ENCODE measurements at places on chromosomes 2 and 18.

GRCh38 chr2:11710210-11710609 is 36.2 kb upstream of the LPIN1 start:
- peak; percentile 36 for DNase-seq

GRCh38 chr2:167787021-167787420 is 460.4 kb downstream of the STK39 start:
- no peak for DNase-seq

DNA sequence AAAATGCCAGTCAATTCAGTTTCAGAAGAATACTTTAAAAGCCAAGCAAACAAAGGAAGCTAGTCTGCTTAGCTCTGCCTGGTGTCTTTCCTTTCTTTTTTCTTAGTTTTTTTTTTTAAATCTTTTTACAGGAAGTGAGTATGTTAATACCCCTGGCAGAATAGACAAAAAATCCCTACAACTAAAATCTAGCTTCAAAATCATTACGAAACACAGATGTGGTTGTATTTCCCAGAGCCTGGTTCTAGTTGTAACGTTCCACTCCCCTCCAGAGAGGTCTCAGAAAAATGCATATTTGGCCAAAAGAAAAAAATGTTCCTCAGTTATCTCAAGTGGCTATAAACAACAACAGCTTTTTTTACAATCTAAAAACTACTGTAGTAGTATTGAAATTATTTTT is 202.1 kb upstream of the RND3 start:
- DNase-seq = no peak

GRCh38 chr2:69934614-69934908 is 19.7 kb downstream of the MXD1 start:
- DNase-seq = no peak

- DNase-seq = no peak
Measured at GRCh38 chr2:21658907-21659477, 535.2 kb downstream of the TDRD15 start.

DNA sequence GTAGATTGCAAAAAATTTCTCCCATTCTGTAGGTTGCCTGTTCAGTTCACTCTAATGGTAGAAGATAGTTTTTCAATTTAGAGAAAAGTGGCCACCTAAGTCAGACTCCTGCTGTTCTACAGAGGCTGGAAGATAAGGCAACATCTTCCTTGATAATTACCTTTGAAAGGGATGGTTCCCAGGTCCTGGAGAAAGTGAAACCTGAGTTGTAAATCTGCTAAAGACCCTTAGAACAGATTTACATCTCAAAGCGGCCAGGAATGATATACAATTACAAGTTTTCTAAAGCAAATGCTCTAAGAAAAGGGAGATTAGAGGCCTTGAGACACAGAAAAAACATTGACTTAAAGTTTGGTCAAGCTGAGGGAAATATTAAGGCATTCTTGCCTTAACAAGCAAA is 1350.2 kb upstream of the FAM98A start:
- DNase-seq = no peak

- DNase-seq = no peak
Measured at GRCh38 chr2:197925204-197925603, 120.8 kb downstream of the PLCL1 start.

DNA sequence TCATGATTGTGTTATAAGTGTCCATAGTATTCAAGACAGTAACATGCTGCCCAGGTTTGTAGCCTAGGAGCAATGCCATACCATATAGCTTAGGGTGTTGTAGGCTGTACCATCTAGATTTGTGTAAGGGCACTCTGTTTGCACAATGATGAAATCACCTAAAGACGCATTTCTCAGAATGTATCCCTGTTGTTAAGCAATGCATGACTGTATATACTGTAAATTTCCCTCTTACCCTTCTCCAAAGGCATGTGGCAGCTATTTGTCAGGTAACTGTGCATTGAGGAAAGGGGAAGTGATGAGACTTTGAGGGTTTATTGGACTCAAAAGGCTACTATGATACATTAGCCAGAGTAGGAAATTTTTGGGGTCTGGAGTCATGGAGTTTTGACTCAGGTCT is 180.8 kb downstream of the VAPA start:
- DNase-seq = no peak

- DNase-seq = no peak
Measured at GRCh38 chr18:26056291-26056690, 34.1 kb downstream of the SS18 start.

DNA sequence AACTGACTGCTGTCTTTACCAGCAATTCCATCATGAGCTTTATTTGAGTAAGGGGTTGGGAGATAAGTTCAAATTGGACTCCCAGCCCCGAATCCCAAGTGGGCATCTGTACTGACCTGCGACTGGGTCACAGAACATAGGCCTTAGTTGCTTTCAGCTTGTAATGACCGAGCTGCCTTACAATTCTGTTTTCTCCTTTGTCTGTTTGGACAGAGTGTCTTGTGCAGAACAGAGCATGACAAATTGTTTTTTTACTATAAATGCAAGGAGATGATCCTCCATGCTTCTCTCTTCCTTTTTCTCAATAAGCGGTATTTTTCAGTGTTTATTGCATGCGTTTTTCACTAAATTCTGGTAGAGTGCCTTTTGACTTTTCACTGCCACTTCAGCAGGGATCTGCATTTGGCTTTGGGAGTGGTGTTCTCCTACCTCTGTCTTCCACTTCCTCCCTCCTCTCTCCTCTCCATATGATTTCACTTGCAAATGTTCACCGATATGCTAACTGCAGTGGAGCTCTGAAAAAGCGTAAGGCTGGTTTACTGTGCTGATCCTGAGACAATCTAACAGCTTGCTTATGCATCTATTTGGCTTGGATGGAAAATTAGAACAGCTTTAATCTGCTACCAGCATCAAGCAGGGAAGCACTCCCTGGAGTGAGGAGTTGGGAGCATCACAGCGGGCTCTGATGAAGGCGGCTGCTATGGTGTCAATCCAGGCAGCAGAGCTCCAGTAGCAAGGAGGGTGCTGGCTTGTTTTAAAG is 158.8 kb upstream of the SMIM21 start:
- DNase-seq = no peak

DNA sequence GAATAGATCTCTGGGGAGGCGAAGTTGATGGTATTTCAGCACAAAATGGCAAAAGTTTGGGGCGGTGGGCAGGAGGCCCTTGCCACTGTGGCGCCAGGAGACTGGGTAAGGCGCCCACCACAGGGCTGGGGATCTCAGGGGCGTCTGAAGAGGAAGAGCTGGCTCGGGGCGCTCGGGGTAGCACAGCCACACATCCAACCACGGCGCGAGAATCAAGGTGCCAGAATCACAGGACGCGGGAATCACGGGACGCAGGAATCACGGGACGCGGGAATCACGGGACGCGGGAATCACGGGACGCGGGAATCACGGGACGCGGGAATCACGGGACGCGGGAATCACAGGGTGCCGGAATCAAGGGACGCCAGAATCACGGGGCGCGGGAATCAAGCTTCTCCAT is 174.4 kb downstream of the TMEM18 start:
- no peak for DNase-seq

DNA sequence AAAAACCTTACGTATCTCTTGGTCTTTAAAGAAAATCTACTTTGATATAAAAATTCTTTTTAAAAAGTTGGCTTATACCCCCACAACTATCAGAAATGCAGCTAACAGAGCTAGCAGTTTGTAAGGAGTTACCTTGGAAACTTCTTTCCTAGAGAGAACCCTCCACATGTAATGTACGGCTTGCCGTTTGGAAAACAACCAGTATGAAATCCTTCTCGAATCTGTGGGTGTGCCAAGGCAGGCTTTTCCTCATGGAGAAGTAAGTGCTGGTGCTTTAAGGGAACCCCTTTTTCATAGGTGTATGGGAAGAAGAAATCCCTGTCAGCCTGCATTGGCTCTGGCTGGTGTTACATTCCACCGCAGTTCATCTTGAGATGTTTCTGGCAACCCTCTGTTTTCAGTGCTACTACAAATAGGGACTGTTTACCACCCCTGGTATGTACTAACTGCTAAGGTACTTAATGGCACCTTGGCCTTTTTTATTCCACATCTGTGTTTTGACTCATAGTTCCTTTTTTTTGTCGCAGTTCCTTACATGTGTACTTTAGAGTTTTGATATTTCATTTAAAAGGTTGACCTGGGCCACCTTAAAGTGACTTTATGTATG is 248.4 kb downstream of the FHOD3 start:
- no peak for DNase-seq

- DNase-seq = no peak
Measured at GRCh38 chr2:99970292-99970868, 172.0 kb downstream of the AFF3 start.

GRCh38 chr2:217937446-217937845 is 65.3 kb downstream of the TNS1 start:
- peak; percentile 68 for DNase-seq

DNA sequence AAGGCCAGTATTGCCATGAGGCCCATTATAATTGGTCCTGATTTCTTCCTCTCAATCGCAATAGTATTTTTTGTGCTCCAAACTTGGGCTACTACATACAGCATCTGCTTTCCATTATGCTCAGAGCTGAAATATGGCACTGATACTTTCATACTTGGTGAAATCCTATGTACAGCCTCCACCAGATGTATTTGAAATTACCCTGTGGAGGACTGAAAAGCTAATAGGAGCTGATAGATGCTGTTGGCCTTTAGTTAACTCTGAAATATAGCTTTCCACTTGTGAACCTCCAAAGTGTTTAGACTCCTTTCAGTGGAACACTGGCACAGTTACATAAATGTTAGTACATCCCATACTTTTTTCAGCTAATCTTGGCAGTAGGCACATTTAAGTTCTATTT is 205.7 kb downstream of the NEDD4L start:
- no peak for DNase-seq

GRCh38 chr2:217995731-217996231 is 7.0 kb downstream of the TNS1 start:
- DNase-seq = peak; percentile 84

- no peak for DNase-seq
Measured at GRCh38 chr2:51014759-51015158, 17.2 kb downstream of the NRXN1 start.

DNA sequence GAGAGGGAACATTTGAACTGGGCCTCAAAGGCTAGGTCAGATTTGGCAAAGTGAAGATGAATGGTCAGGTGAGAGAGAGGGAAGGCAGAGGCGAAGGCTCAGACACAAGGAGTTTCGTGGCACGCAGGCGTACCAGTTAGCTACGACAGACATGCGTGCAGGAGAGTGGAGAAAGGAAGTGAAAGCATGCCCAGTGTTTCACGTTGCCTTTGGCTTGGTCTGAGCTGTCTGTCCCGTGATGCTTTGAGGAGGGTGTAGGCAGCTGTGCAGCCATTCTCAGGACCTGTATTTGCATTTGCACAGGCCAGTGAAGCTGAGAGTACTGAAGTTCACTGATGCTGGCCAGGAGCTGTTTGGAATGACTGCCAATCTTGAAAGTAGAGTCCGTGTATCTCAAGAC is 69.5 kb downstream of the HNRNPLL start:
- no peak for DNase-seq

DNA sequence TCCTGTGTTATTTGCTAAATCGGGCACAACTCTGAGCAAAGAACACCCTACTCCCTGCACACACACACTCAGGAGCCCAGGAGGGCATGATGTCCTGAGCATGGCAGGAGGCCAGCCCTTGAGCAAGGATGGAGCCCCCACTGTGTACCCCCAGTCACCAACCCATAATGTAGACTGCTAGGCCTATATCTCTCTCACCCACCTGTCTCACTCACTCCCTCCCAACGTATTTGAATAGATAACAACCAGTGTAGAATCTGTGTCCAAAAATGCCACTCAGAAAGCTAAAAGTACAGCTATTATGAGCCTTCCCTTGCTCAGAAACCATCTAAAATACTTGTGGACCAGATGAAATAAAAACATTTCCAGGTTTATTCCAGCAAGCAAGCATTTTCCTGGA is 29.3 kb downstream of the MERTK start:
- DNase-seq = no peak

DNA sequence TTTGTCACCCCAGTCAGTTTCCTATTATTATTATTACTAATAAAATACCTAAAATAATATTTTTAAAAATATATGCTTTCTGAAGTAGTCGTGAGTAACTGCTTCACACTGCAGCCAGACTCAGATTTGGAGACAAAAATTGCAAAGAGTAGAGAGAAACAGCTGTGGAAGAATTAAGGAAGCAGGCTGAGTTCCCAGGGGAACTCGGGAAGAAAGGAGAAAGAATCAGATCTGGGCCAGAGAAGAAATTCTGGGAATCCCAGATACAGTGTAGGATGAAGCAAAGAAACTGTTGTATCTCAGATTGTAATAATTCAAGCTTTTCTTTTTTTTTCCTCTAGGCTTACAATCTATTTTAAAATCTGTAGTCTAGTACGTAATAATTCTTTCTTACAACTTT is 182.3 kb downstream of the FTCDNL1 start:
- DNase-seq = no peak

- DNase-seq = no peak
Measured at GRCh38 chr2:129935118-129935517, 44.3 kb upstream of the RAB6C start.

- DNase-seq = no peak
Measured at GRCh38 chr2:217282531-217282930, 422.7 kb upstream of the TNP1 start.

DNA sequence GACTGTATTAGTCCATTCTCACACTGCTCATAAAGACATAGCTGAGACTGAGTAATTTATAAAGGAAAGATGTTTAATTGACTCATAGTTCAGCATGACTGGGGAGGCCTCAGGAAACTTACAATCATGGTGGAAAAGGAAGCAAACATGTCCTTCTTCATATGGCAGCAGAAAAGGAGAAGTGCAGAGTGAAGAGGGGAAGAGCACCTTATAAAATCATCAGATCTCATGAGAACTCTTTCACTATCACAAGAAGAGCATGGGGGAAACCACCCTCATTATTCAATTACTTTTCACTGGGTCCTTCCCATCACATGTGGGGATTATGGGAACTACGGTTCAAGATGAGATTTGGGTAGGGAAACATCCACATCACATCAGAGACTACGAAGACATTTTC is 43.0 kb upstream of the CAVIN2 start:
- DNase-seq = no peak

GRCh38 chr2:172643142-172643541 is 87.3 kb downstream of the PDK1 start:
- no peak for DNase-seq

- no peak for DNase-seq
Measured at GRCh38 chr18:75369026-75369721, 58.3 kb downstream of the SMIM21 start.
